BJ (cell line): ENCODE measurements at places on chromosomes 5 and 9.

DNA sequence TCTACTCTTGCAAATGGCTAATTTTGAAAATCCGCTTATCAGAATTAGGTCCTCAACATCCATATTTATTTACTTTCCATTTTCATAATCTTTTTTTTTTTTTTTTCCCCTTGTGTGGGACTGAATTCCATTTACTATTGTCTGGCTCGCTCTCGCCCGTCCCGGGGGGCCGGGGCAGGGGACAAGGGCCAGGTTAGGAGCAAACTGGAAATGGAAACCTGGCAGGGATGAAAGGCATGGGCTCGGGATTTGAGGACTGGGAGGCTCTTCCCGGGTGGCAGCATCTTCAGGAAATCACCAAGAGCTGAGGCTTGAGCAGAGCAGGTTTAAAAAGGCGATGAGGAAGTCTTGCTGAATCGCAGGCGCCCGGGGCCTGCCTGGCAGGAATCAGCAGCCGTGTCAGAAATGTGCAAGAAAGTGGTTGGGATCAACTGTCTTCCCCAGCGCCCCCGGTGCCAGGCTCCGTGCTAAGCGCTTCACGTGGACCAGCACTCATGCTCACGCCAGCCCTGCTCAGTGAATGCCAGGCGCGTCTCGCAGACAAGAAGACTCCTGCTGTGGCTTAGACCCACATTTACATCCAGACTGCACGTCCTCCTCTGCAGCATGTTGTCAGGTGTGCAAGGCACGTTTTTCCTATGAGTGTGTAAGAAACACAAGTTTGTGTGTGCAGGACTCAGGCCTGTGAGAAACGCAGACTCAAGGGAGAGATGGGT, 66.3 kb upstream of the UNC5A start:
- DNase-seq, result no peak

DNA sequence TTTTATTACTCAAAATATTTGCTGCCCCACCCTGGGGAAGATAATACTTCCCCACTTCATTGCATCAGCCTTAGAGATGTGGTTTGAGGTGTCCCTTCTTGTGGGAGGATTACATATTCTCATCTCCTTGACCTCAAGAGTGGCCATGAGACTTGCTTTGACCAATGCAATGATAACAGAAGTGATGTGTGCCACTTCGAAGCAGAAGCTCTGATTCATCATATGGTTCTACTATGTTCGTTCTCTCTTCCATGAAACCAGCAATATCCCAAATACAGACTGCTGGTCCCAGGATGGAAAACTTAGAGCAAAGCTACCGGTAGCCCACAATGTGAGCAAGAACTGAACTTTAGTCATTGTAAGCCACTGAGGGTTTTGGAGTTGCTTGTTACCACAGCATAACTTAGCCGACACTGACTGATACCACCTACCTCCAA, 92.0 kb downstream of the THBS4 start:
- no peak for DNase-seq

DNA sequence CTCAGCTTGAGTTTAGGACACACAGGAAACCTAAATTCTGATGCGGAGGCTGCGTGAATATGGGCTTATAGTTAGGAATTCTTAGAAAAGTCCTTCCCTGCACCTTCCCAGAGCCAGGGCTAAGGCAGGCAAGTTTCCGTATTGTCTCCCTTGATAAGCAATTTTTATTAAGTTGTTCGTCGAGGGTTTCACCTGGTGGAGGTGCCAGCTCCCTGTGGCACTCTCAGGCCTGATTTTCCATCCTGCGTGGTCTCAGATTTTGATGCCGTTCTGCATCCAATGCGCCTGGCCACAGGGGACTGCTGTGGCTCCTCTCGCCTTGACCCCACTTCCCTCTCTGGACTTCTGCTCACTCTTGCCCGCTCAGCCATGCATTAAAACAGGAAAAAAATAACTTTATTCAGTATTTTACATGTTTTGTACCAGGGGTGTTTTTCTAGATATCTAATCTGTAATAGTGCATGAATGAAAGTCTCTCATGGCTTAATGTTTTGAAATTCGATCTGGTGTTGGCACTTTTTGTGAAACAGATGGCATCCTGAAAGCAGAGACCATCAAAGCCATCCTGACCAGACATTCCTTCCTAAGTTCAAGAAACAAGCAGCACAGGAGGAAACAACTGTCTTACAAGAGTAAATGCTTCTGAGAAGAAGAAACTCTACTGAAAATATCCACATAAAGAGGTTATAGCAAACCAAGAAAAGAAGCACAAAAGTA, 50.7 kb downstream of the TRIP13 start:
- no peak for DNase-seq

DNA sequence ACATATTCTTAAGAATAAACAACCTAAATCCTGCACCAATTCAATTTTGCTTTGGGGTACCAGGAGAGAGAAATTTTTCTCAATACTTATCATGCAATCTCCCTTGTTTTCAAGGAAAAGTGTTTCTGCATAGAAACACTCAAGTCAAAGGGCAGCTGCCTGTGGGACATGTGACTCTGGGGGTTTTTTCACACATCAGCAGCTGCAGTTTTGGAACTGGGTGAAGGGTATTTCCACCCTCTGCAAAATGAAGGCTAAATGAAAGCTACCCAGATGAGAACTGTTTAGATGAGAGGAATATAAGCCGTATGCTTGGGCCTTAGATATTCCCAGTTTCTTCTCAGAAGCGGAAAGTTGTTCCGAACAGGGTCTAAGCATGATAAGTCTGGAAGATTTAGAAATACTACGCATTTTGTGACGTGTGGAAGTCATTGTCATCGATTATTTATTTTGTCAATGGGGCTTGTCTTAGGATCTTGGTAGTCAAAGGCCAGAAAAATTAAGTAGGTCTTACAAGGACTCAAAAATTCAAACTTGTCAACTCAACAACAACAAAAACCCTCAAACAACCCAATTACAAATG, 64.3 kb upstream of the BOD1 start:
- no peak for DNase-seq

DNA sequence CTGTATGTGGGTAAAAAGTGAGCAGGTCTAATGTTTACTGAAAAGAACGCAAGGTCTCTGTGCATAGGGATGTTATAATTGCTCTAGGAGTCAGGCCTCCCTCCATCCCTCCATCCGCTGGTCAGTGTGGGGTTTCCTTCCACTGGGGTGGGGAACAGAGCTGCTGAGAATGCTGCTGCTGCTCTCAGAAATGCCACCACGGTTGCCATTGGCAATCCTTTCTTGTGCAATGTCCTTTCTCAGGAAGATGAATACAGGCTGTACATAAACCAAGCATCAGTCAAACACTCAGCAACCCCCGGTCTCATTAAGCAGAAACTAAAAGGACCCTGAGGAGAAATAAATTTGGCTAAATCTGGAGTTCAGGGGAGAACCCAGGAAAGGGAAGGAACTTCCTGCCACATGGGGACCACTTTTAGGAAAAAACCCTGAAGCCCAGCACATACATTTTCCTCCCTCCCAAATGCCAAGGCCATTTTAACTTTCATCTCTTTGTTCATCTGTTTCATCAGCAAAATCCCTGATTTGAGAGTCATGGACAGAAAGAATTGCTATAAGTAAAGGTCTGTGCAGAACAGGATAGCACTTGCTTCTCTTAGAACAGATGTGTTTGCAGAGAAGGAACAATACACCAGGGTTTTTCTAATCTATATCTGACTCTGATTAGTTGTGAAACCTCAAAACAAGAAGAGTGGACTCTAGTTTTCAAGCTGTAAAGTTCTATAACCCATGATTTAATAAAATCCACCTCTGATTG, 70.4 kb upstream of the SLC1A3 start:
- DNase-seq, result no peak

- no peak for DNase-seq
Observed at GRCh38 chr9:5500441-5501235, 9.7 kb upstream of the PDCD1LG2 start.

- no peak for DNase-seq
Observed at GRCh38 chr5:172626031-172626581, 15.0 kb upstream of the NEURL1B start.

- DNase-seq, result no peak
Observed at GRCh38 chr9:7237473-7238246, 479.9 kb downstream of the KDM4C start.

- peak; percentile 18 for DNase-seq
Observed at GRCh38 chr9:35790385-35791296, 750 bp upstream of the NPR2 start.

DNA sequence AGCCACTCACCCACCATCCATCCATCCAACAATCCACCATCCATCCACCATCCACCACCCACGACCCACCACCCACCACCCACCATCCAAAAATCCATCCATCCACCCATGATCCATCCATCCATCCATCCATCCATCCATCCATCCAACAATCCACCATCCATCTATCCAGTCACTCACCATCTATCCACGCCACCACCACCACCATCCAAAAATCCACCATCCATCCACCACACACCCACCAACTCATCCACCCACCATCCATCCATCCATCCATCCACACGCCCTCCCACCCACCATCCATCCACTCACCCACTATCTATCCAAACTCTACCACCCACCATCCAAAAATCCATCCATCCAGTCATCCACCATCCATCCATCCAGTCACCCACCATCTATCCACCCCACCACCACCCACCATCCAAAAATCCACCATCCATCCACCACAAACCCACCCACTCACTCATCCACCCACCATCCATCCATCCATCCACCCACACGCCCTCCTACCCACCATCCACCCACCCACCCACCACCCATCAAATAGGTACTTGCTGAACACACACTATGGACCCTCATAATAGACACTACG, 9.0 kb downstream of the DPH7 start:
- DNase-seq, result no peak

GRCh38 chr5:122498163-122498562, 186.1 kb downstream of the SNCAIP start:
- no peak for DNase-seq

DNA sequence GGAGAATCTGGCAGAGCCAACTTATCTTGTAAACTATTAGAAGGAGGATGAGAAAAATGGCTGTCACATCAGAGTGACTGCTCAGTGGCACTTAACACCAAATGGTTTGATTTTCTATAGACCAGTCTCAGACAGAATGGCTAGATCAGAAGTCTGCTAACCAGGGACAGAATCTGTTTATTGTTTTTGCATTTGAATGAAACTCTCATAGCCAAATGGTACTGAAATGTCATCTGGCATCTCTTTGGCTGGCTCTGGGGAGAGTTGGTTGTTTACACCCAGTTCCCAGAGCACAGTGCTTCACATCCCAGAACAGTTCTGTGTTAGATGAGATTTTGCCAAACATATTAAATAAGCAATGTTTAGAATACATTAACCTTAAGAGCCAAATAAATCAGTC, 106.6 kb upstream of the HMHB1 start:
- DNase-seq, result no peak

DNA sequence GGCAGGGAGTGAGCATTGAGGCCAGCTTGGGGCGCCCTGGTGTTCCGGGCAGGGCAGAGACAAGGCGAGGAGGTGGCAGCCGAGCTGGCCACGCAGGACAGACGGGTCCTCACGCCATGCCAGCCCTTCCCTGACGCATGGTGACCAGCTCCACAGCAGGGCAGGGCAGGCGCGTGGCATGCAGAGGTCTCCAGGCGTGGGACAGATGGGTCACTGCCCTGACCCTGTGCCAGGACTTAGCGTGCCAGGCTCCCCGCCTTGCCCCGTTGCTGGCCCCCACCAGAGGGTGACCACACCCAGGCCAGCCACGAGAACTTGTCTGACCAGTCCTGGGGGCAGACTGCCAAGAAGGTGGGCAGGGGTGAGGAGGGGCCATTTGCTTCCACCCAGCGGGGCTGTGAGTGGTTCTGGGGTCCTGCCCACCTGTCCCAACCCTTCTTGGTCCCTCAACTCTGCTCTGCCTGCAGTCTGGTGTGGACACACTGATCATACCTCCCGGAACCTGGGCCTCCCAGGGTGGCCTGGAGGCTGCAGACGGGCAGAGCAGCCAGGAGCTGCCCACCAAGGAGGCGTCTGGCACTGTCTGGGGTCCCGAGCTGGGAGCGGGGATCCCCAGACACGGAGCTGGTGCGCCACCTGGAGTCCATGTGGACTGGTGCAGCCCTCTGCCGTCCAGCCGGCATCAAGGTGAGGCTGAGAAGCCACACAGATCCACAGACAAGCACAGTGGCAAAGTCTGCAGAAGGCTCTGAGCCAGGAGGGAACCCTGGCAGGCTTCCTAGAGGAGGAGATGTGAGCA, at the start of gene RNF224:
Gene RNF224 (plus strand): TSS at position 449 of the 799 bp plus-strand sequence. CDS start 834 bp downstream, outside the sequence.
- DNase-seq, result no peak

- no peak for DNase-seq
Observed at GRCh38 chr9:69175486-69175885, 1.4 kb downstream of the TJP2 start.

- no peak for DNase-seq
Observed at GRCh38 chr9:113139225-113139829, 11.5 kb upstream of the SLC31A2 start.

DNA sequence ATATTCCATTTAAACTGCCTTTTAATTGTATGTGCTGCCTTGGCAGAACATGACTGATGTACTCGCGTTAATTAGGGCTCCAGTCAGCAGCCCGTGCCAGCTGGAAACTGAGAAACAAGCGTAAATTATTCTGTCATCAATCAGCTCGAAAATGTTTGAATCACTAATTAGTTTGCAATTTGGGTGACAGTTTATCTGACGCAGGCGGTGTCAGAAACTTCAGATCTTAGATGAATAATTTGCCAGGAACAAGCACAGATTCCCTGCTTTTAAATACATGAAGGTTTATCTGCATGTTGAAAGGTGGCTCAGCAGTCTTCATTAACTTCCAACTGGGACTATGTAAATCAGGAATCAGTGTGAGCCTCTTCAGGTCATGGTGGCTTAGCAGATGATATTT, 176.0 kb upstream of the TLE4 start:
- DNase-seq, result no peak
